NCI-H1694 (cell line): ENCODE measurements at places on chromosomes 12 and 14.

- no peak for DNase-seq
Observed at GRCh38 chr14:105817971-105818711, 291.8 kb downstream of the TMEM121 start.

- DNase-seq: peak; percentile 65
Observed at GRCh38 chr12:119036878-119037825, 55.8 kb downstream of the SRRM4 start.

- no peak for DNase-seq
Observed at GRCh38 chr12:67428431-67428830, 159.3 kb downstream of the CAND1 start.

DNA sequence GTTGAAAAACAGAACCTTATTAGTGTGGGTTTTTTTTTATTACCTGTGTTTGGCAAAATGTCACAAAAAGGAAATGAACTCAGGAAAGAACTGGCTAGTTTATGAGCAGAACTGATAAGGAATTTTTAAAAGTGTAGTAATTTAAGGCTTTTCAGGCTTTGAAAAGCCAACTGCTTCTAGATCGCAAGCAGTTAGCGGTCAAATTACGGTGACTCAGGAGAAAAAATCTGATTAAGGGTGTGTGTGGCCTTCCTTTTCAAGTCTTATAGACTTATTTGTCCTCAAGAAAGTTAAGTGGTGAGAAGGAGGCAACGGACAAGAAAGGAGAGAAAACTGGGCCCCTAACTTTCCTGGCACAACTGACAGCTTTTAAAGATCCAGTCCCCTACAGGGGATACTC, 33.4 kb downstream of the PDZRN4 start:
- DNase-seq: no peak

- DNase-seq: no peak
Observed at GRCh38 chr12:12048266-12048665, 22.5 kb upstream of the BCL2L14 start.

- no peak for DNase-seq
Observed at GRCh38 chr12:49939707-49940106, 10.8 kb upstream of the AQP2 start.

- no peak for DNase-seq
Observed at GRCh38 chr14:96920023-96920422, 122.8 kb downstream of the VRK1 start.

DNA sequence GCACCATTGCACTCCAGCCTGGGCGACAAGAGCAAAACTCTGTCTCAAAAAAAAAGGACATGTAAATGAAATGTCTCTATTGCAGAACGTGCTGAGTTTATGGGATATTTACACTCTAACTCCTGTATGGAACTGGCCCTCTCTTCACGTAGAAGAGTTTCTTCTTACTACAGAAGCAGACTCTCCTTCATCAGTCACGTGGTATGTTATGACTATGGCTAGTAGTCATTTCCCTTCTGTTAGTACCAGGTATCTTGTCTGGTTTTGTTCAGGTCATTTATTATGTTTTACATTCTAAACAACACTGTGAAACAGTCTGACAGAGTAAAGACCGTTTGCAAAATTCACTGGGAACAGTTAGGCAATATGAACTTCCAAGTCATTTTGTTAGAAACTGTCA, 20.3 kb downstream of the KNTC1 start:
- DNase-seq: no peak

GRCh38 chr12:92729773-92730305, 27.1 kb downstream of the PLEKHG7 start:
- no peak for DNase-seq

- no peak for DNase-seq
Observed at GRCh38 chr12:116838365-116838764, 42.9 kb downstream of the HRK start.

GRCh38 chr14:90503582-90503981, 106.8 kb downstream of the CALM1 start:
- no peak for DNase-seq

GRCh38 chr14:59415836-59416602, 49.2 kb downstream of the GPR135 start:
- no peak for DNase-seq

DNA sequence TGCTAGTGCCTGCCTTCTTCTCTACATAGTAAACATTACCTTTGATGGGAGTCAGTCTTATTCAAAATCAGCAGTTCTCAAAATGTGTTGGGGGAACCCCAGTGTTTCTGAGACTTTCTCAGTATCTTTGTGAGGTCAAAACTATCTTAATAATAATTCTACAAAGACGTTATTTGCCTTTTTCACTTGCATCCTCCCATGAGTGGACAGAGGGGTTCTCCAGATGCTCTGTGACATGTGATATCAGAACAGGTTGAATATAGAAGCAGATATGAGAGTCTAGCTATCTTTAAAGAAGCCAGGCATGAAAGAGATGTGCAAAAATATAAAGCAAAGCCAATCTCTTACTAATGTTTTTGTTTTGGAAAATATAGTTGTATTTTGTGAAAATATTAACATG, 144.7 kb downstream of the KTN1 start:
- no peak for DNase-seq

DNA sequence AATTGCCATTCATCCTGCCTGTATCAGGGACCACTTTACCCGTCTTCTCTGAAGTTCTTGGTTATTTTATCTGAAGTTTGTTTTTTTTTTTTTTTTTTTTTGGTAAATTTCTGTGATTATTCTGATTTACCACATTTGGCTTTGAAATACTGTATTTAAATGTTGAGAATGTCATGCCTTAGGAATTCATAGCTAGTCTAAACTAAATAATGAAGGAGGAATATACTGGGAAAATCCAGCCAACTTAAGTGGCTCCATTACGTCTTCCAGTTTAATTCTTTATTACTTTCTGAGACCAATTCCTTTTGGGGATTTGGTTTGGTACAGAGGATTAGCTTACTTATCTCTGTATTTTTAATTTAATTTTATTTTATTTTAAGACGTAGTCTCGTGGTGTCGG, 60.3 kb upstream of the KCNMB4 start:
- no peak for DNase-seq

DNA sequence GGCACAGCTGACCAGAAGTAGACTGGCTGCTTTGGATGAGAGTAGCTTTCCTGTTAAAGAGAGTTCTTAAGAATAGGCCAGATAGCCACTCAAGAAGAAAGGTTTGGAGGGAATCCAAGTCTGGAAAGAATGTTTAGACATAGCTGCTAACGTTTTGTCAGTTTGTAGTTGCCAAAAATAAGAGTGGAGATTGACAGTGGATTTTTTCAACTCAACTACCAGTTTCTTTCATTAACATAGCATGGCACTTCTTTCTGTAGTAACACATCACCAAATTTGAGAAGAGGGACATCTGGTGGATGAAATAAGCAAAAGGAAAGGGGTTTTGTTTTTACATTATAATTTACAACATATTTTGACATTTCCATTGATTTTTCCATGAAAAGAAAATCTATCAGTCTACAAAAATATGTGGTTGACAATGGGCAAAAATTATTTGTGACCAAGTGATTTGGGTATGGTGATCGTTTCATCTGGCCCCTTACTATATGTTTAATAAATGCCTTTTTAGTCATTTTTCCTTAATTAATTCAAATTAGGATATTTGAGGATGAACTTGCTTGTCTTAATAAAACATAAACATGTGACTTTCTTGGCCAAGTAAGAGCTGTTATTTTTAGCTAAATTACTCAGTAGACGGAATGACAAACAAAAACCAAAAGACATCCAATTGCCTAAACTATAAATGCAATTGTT, 71.1 kb downstream of the PTPRR start:
- DNase-seq: no peak
